ENCODE measurements at places on chromosomes 6 and 20.

DNA sequence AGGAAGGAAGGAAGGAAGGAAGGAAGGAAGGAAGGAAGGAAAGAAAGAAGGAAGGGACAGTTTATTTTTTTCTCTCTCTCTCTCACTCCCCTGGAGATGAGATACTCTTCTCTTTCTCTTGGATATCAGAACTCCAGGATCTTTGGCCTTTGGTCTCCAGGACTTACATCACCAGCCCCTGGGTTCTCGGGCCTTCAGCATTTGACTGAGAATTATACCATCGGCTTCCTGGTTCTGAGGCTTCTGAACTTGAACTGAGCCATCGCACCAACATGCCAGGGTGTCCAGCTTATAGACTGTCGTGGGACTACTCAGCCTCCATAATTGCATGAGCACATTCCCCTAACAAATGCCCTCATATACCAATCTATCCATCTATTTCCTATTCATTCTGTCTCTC lies 69.4 kb upstream of the NRSN1 start:
- DNase-seq, result no peak

GRCh38 chr6:26056583-26057350 lies 30.5 kb upstream of the HFE start:
- no peak for DNase-seq

DNA sequence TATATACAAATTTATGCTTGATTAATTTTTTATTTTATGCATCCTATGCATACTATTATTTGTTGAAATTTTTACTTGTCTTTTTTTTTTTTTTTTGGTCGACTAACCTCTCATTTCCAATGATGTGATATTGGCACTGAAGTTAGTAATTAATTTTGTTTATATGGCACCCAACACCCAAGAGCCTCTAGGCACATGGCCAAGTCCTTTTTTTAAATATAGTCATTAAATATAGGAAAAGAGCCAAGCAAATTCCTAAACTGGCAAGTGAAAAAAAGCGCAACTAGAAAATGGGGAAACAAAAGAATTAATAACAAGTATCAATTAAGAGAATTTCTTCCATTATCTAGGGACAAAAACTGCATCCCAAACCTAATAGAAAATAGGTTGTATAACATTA lies 85.5 kb upstream of the HS3ST5 start:
- DNase-seq, result no peak

DNA sequence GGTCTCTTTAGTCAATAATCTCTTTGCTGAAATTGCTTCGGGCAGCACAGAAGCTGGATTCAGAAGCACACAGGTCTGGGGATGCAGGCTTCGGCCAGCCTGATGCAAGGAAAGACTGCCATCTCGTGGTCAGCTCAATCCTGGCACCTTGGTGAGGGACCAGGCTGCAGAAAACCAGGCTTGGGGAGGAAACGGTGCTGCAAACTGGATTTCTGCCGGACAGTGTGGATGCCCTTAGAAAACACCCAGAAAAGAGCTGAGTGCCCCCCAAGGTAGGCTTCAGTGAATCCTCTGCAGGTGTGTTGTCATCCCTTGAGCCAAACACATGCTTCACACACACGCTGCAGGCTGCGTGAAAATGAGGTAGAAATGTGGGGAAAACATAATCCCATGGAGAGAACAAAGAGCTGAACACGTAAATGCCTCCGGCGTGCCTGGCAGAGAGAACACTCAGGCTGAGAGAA lies 89.8 kb upstream of the PAX1 start:
- DNase-seq, result peak; percentile 1

DNA sequence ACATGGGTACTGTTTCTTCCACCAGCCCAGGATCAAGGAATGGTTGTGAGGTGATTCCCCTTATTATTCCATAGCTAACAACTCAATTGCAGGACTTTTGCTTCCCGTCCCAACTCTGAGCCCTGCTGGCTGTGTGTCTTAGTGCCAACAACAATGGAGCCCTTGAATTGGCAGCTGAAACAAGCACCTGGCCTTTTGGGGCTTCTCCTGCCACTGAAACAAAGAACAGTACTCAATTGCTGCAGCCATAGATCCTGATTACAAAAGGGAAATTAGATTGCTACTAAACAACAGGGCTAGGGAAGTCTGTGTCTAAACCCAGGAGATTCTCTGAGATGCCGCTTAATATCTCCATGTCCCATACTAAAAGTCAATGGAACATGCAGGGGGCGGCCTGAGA lies 61.3 kb upstream of the CARMIL1 start:
- DNase-seq, result no peak

- no peak for DNase-seq
Measured at GRCh38 chr6:105509506-105510331, 106.8 kb upstream of the PREP start.

- no peak for DNase-seq
Measured at GRCh38 chr6:165767228-165767627, 104.2 kb upstream of the PDE10A start.

DNA sequence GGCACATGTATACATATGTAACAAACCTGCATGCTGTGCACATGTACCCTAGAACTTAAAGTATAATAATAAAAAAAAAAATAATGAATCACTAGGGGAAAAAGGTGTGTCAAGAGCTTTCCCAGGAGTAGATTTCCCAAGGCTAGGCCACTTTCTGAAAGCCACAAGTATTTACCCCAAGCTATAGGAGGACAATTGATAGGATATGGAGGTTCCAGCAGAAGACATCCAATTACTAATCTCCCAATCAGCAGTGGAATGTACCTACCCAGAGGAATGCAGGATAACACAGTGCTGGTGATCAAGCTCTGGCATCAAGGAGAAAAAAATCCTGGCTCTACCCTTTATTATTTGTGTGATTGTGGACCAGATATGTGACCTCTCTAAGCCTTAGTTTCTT lies 562.7 kb downstream of the RFPL4B start:
- no peak for DNase-seq

DNA sequence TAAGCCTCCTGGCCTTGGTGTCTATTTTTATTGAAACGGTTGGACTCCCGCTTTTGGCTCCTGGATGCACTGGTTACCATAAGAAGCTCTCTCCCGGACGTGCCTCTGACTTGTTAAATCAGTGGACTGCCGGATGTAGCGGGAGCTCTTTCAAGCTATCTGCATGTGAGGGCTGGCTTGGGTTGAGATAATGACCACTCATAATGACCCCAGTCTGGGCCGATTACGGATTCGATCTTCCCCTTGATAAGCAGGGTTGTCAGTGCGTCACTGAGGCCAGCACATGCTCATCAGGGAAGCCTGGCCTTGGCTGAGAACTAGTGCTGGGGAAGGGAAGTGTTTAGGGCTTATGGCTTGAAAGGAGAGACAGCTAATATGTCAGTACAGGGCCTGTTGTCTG lies 528.1 kb downstream of the CDH26 start:
- no peak for DNase-seq

Data from stimulated activated CD8-positive, alpha-beta memory T cell treated with anti-CD3 and anti-CD28 coated beads, Interleukin-2, amount 100 ng/mL, for 1 hour (primary cell).